Thoracic aorta endothelial cell (primary cell): ENCODE measurements at places on chromosomes 7 and 10. TPM values are rescaled to one million over a fixed set of nuclear protein-coding genes. Genes with fewer than 3 reads are reported as not detected.

The ARHGAP22 gene
- 65.8 and 76.5 TPM in 2 replicates for total RNA-seq

The FEZF1 gene
- not detected in 2 replicates for total RNA-seq

The C10orf105 gene
- total RNA-seq, result 0.07 TPM in 1 of 2 replicates, not detected in the other

The CALHM1 gene
- not detected in 2 replicates for total RNA-seq

The ANKRD61 gene
- total RNA-seq, result 0.22 TPM in 1 of 2 replicates, not detected in the other

The OPALIN gene
- total RNA-seq, result not detected in 2 replicates

The MCU gene
- total RNA-seq, result 31.5 and 36.5 TPM in 2 replicates

The OR2F1 gene
- not detected in 2 replicates for total RNA-seq

The FAM24A gene
- not detected in 2 replicates for total RNA-seq
